HFFc6 (cell line): ENCODE measurements at places on chromosomes 1 and 21. TPM values are rescaled to one million over a fixed set of nuclear protein-coding genes. Genes with fewer than 3 reads are reported as not detected.

The SLC30A2 gene
- not detected in 3 replicates for total RNA-seq

- peak overlapping the region; percentile 95 for H3K27ac ChIP-seq
- H3K36me3 ChIP-seq: peaks cover 14% of the 10 kb centered on the region
- peak overlapping the region; percentile 82 for H3K4me3 ChIP-seq
- no peak for DNase-seq
- H3K4me1 ChIP-seq: peaks cover 76% of the 10 kb centered on the region
Observed at GRCh38 chr1:230103306-230104173, 36.5 kb downstream of the GALNT2 start.

GRCh38 chr1:208219098-208219658, 25.0 kb downstream of the PLXNA2 start:
- H3K36me3 ChIP-seq: peaks cover 34% of the 10 kb centered on the region
- H3K27ac ChIP-seq: peak overlapping the region; percentile 98
- no peaks in the 10 kb centered on the region; the same call in 1 of the 2 replicates for H3K27me3 ChIP-seq
- DNase-seq: no peak
- H3K4me3 ChIP-seq: peak overlapping the region; percentile 85
- peaks cover 64% of the 10 kb centered on the region for H3K4me1 ChIP-seq

- peaks cover 2% of the 10 kb centered on the region; the same call in 1 of the 2 replicates for H3K27me3 ChIP-seq
- DNase-seq: no peak
- peaks cover 13% of the 10 kb centered on the region for H3K4me1 ChIP-seq
- H3K36me3 ChIP-seq: no peaks in the 10 kb centered on the region
- no peak overlapping the region for H3K27ac ChIP-seq
Observed at GRCh38 chr1:41689558-41689981, 205.1 kb upstream of the EDN2 start.

The ZNF692 gene
- 18.3 to 34.4 TPM (median 24.3 TPM) in 3 replicates for total RNA-seq

- no peaks in the 10 kb centered on the region for H3K4me1 ChIP-seq
- no peaks in the 10 kb centered on the region for H3K36me3 ChIP-seq
- no peak for DNase-seq
- no peak overlapping the region for H3K4me3 ChIP-seq
- H3K27ac ChIP-seq: no peak overlapping the region
Observed at GRCh38 chr1:75861831-75862230, 65.1 kb downstream of the MSH4 start.

GRCh38 chr1:14822493-14822892, 224.0 kb downstream of the KAZN start:
- DNase-seq: no peak
- H3K27ac ChIP-seq: no peak overlapping the region
- no peak overlapping the region for H3K4me3 ChIP-seq
- H3K27me3 ChIP-seq: peaks cover 12% of the 10 kb centered on the region
- H3K36me3 ChIP-seq: no peaks in the 10 kb centered on the region

DNA sequence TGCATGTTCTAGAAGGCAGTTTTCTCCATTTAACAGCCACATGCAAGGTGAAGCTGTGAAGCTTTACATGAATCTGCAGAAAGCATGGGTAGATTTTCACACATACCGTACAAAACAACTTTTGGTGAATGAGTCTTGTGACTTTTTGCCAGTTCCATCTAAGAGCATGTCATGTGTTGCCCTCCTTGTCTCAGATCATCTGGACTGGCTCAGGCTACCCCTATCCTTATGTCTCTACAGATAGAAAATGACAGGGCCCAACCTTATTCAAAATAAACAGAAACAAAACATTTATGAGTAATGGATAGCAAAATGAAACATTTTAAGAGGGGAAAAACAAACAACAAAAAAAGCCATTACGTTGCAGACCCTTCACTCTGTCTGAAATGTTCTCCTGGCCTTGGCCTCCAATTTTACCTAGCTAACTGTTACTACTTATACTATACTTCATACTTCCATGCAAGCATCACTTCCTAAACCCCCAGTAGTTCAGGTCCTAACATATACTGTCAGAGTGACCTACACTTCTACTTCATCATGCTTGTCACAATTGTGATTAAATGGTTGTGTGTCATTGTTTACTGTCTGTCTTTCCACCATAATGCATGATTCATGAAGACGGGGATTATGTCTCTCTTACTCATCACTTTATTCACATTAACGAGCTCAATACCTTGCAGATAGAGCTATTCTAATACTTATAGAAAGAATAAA, 39.0 kb downstream of the LRRC8C start:
- no peak overlapping the region for H3K4me3 ChIP-seq
- H3K27me3 ChIP-seq: no peaks in the 10 kb centered on the region
- peak; percentile 66 for DNase-seq
- no peaks in the 10 kb centered on the region for H3K36me3 ChIP-seq
- H3K4me1 ChIP-seq: peaks cover 70% of the 10 kb centered on the region
